Glomerular endothelial cell (primary cell): ENCODE measurements at places on chromosomes 12 and 14. TPM values are rescaled to one million over a fixed set of nuclear protein-coding genes. Genes with fewer than 3 reads are reported as not detected.

SMCO2 gene
- total RNA-seq = 0.88 TPM in 1 of 2 replicates, not detected in the other

KCNJ8 gene
- total RNA-seq = 0.10 and 0.41 TPM in 2 replicates

CNTN1 gene
- total RNA-seq = under 0.01 and 2.3 TPM in 2 replicates

- DNase-seq = no peak
Observed at GRCh38 chr14:57549765-57550420, 56.2 kb upstream of the CCDC198 start.

DNA sequence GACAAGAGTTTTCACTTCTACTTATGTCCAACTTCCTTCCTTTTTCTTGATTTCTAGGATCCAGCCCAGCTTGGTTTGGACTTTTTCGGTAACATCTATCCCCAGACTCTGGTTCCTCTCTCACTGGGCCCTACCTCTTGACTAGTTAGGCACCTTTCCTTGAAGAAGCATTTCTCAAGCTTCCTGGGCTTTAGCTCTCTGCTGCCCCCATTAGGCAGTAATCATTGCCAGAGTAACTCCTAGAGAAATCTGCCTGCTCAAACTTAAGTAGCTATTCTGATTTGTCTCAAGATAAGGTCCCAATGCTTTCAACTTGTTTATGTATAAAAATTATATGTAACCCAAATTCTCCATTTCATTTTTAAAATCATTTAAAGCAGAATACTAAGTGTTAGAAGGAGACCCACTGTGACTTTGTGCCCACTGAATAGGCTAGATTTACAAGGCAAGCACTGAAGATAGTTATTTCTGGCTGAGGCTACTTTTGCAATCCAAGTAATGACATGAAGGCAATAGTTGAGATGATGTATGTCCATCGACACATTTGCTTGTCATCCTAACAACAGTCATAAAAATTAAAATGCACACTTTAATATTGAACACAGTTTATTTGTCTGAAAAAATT is 275.0 kb upstream of the G2E3 start:
- DNase-seq = no peak

- no peak for DNase-seq
Observed at GRCh38 chr14:45290547-45290946, 37.5 kb upstream of the MIS18BP1 start.

- no peak for DNase-seq
Observed at GRCh38 chr12:101592448-101592847, 2.3 kb upstream of the MYBPC1 start.

GRCh38 chr12:48980389-48980952 is 2.3 kb downstream of the WNT1 start:
- DNase-seq = no peak

DNA sequence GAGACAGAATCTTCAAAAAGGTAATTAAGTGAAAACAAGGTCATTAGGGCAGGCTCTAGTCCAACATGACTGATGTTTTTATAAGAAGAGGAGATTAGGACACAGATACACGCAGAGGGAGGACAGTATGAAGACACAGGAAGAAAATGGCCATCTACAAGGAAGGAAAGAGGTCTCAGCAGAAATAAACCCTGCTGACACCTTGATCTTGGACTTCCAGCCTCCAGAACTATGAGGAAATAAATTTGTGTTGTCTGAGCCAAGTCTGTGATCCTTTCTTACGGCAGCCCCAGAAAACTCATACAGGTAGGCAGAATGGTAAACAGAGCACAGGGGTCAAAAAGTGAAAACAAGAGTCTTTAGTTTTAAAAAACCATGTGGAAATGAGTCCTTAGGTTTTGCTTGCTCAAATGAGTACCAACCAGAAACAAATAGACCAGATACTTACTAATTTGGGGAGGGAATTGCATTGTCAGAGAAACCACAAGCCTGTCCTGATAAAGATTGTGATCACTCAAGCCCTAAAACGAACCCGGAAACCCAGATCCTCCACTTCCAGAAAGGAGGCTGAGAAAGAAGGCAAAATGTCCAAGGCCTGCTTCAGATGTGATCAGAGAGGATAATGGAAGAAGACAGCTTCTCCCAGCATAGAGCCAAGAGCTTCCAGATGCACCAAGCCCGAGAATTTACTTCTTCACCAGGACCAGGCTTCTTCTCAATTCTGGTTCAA is 93.9 kb downstream of the DUSP6 start:
- no peak for DNase-seq

GRCh38 chr12:106493531-106493930 is 89.3 kb upstream of the RFX4 start:
- DNase-seq = no peak

DNA sequence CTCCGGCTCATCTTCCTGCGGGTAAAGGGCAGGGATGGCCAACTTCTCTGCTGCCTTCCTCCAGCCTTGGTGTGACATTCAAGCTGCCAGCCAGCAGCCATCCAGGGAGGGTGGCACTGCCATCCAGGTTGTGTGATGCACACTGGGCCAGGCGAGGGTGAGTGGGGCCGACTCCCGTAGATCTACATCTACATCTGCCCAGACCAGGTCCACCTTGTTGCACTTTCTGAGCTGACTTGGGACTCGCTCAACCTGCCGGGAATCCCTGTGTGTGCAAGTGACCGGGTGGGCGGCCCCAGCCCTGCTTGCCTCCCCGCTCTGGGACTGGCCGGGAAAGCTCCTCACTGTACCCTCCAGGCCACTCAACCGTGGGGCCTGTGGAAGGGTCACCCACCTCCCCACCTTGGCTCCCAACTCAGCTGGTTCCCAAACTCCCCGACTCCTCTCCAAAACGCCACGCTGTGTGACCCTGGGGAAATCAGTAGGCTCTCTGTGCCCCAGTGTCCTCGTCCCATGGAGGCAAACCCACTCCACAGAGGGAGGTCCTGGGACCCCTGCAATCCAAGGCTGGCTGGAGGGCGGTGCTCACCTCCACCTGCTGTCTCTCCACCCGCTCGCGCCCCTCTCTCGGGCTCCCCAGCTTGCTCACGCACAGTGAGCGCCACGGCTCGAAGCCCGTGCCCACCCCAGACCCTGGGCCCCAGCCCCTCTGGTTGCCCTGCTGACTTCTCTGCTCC is 14.7 kb downstream of the JAG2 start:
- no peak for DNase-seq

GRCh38 chr12:55946553-55946952 is 15.6 kb downstream of the DGKA start:
- DNase-seq = no peak
